Tibial nerve (tissue), 4 donors: ENCODE measurements at places on chromosomes 5 and 9.

- H3K4me3 ChIP-seq = no peak overlapping the region
- no peaks in the 10 kb centered on the region for H3K36me3 ChIP-seq
Measured at GRCh38 chr5:137923856-137924255, 34.6 kb downstream of the PKD2L2 start.

DNA sequence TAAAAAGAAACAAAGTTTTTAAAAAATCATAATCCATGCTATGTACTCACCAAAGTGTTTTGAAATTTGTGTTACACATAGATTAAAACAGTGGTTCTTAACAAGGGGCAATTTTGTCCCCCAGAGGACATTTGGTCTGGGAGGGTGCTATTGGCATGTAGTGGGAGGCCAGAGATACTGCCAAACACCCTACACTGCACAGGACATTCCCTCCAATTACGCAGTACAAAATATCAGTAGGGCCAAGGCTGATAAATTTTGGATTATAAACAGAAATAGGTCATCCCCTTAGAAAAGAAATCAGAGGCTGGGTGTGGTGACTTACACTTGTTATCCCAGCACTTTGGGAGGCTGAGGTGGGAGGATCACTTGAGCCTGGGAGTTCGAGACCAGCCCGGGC is 38.9 kb downstream of the ELL2 start:
- no peak overlapping the region for H3K4me3 ChIP-seq
- no peaks in the 10 kb centered on the region for H3K27me3 ChIP-seq
- H3K36me3 ChIP-seq = peaks cover 8% of the 10 kb centered on the region

- no peak overlapping the region for H3K27ac ChIP-seq
- H3K4me3 ChIP-seq = no peak overlapping the region
- no peaks in the 10 kb centered on the region for H3K4me1 ChIP-seq
Measured at GRCh38 chr9:118401546-118401945, 697.3 kb downstream of the TLR4 start.

- no peaks in the 10 kb centered on the region for H3K36me3 ChIP-seq
- no peak for DNase-seq
- H3K4me1 ChIP-seq = no peaks in the 10 kb centered on the region
- H3K27me3 ChIP-seq = no peaks in the 10 kb centered on the region
- H3K4me3 ChIP-seq = no peak overlapping the region
Measured at GRCh38 chr5:81007637-81008027, 47.5 kb downstream of the RASGRF2 start.

DNA sequence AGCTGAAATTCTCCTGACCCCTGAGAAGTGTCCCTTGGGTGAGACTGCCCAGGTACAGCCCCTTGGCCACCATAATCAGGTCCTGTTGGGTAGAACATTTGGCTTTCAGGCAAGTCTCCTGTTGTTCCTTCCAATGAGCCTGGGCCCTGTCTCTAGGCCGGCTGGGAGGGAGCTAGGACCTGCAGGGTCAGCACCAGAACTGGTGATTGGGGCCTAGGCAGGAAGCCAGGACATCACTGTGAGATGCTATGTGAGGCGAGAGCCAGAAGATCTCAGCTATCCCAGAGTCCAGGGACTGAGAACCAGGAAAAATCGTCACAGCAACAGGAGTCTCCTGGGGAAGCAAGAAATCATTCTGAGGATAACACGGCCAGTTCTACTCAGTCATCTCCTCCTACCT is 51.5 kb downstream of the PCDH1 start:
- no peak overlapping the region for H3K27ac ChIP-seq
- peaks cover 17% of the 10 kb centered on the region for H3K4me1 ChIP-seq
- no peaks in the 10 kb centered on the region for H3K27me3 ChIP-seq

GRCh38 chr9:1253064-1253979 is 203.2 kb downstream of the DMRT2 start:
- H3K4me1 ChIP-seq = no peaks in the 10 kb centered on the region
- no peak for DNase-seq
- no peaks in the 10 kb centered on the region for H3K36me3 ChIP-seq

DNA sequence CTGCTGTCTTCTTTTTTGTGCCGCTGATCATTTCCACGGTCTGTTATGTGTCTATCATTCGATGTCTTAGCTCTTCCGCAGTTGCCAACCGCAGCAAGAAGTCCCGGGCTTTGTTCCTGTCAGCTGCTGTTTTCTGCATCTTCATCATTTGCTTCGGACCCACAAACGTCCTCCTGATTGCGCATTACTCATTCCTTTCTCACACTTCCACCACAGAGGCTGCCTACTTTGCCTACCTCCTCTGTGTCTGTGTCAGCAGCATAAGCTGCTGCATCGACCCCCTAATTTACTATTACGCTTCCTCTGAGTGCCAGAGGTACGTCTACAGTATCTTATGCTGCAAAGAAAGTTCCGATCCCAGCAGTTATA is 17.1 kb downstream of the F2R start:
- no peaks in the 10 kb centered on the region for H3K4me1 ChIP-seq
- no peak overlapping the region for H3K27ac ChIP-seq
- DNase-seq = no peak
- no peaks in the 10 kb centered on the region for H3K27me3 ChIP-seq
- no peaks in the 10 kb centered on the region for H3K36me3 ChIP-seq
- no peak overlapping the region for H3K4me3 ChIP-seq

DNA sequence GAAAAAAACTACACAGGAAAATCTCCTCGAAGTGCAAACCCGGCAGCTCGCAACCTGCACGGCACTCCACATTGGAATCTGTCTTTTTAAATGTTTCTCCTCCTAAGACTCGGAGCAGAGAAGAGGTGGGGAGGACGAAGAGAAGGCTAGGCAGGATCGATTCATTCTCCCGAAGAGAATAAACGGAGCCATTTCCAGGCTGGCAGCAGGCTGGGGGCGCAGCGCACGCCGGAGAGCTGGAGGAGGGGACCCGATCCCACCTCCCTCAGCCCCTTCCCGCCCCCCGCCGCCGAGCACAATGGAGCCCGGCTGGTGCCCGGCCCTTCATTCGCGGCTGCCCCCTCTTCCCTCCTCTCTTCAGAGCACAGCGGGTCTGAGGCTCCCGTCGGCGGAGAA is 628 bp downstream of the HOMER1 start:
- peak overlapping the region; percentile 80 for H3K4me3 ChIP-seq
- H3K27me3 ChIP-seq = no peaks in the 10 kb centered on the region
- no peak for DNase-seq
- no peaks in the 10 kb centered on the region for H3K36me3 ChIP-seq
- H3K27ac ChIP-seq = peak overlapping the region; percentile 99

GRCh38 chr5:171979606-171980005 is 26.8 kb downstream of the FBXW11 start:
- no peak overlapping the region for H3K27ac ChIP-seq
- no peaks in the 10 kb centered on the region for H3K27me3 ChIP-seq
- H3K4me1 ChIP-seq = peaks cover 6% of the 10 kb centered on the region
- no peak for DNase-seq

DNA sequence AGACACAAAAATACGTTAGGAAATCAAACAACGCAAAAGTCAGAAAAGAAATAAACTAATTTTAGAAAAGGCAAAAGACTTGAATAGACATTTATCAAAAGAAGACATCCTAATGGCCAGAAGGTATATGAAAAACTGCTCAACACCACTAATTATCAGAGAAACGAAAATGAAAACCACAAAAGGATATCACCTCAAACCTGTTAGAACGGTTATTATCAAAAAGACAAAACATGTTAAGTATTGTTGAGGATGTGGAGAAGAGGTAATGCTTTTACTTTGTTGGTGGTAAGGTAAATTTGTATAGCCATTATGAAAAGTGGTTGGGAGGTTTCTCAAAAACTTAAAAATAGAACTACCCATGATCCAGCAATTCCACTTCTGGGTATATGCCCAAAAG is 230.0 kb upstream of the RGMB start:
- H3K4me3 ChIP-seq = no peak overlapping the region
- H3K36me3 ChIP-seq = no peaks in the 10 kb centered on the region
- no peak overlapping the region for H3K27ac ChIP-seq
- no peaks in the 10 kb centered on the region for H3K4me1 ChIP-seq
- DNase-seq = no peak

DNA sequence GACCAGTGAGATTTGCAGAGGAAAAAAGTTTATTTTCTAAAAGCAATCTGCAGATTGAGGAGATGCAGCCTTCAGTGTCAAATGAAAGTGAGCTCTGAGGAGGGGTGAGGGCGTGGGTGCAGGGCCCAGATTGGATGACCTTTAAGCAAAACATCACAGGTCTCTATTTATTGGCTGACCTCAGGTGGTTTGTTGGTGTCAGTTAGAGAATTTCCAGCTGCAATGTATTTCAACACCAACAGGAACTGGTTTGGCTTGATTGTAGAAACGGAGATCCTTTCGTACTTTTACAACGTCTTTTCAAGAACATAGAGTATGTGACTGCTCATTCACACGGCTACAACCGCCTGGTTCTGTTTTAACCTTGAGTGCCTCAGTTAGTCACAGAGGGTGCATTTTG is 1069.1 kb downstream of the EFNA5 start:
- H3K4me1 ChIP-seq = no peaks in the 10 kb centered on the region
- no peak overlapping the region for H3K27ac ChIP-seq
- no peak overlapping the region for H3K4me3 ChIP-seq

DNA sequence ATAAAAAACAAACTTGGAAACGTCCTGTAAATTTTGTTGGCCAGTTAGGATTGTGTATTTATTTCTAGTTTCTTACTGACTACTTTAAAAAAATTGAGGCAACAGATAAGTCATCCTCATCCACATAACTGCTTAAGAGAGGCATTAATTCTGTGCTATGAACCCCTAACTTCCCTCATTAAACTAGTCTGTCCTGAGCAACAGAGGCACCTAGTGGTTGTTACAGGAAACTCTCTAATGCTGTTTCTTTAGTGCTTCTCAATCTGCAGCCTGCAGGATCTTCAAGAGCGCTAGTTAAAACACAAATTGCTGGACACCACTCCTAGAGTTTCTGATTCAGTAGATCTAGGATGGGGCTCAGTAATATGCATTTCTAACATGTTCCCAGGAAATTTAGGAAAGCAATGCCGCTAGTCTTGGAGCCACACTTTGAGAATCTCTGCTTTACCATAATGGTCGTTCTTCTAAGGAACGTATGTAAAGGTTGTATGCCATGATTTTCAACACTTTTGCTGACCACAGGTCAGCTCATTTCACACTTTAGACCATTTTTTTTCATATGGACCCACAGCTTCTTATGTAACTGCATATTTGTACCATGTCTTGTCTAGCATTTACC is 410.1 kb upstream of the SMARCA2 start:
- no peaks in the 10 kb centered on the region for H3K4me1 ChIP-seq
- H3K27me3 ChIP-seq = no peaks in the 10 kb centered on the region
- DNase-seq = no peak
- no peak overlapping the region for H3K4me3 ChIP-seq
- no peak overlapping the region for H3K27ac ChIP-seq
- no peaks in the 10 kb centered on the region for H3K36me3 ChIP-seq

DNA sequence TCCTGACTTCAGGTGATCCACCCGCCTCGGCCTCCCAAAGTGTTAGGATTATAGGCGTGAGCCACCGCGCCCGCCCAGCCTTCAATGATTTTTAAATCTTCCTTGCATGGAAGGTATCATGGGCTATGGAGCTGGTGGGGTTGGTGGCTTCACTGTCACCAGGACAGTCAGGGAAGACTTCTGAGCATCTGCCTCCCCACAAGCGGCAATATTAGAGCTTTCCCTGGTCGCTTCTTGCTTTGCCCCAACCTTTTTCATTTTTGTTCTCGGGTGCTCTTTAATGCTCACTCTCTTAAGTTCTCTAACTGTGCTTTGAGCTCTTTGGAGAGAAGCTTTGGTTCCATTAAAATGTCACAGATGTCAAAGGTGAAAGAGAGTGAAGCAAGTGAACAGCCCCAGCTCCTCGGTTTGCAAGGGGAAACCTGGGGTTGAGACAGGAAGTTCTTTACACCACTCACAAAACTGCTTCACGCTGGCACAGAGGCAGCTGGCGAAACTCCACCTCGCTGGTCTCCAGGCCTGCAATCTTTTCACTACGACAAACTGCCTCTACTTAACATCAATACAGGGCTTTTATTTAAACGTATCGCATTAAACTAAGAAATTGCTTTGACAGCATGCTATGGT is 142.5 kb upstream of the RETREG1 start:
- H3K27me3 ChIP-seq = no peaks in the 10 kb centered on the region
- H3K4me3 ChIP-seq = no peak overlapping the region
- no peaks in the 10 kb centered on the region for H3K4me1 ChIP-seq
- no peak overlapping the region for H3K27ac ChIP-seq
- no peak for DNase-seq
- H3K36me3 ChIP-seq = no peaks in the 10 kb centered on the region

- no peaks in the 10 kb centered on the region for H3K4me1 ChIP-seq
- no peak overlapping the region for H3K27ac ChIP-seq
- no peaks in the 10 kb centered on the region for H3K36me3 ChIP-seq
Measured at GRCh38 chr9:108746864-108747263, 108.9 kb downstream of the ACTL7B start.

DNA sequence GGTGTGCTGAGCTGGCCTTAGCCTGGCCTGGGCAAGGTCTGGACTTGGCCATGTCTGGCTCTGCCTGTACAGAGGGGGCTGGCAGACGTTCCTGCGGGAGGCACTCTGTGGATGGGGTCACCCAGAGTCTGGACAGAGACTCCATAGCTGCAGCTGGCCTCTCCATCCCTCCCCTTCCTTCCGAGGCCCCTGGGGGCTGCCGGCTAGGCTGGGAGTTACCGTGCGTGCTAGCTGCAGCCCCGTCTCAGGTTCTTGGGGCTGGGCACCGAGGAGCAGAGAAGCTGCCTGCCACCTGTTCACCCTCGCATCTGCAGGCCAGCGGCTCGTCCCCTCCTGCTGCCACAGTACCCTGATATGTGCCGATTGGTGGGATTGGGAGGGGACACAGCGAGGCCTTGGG is 63.4 kb downstream of the RXRA start:
- no peaks in the 10 kb centered on the region for H3K36me3 ChIP-seq
- H3K4me3 ChIP-seq = no peak overlapping the region
- DNase-seq = no peak
- peak overlapping the region; percentile 96 for H3K27ac ChIP-seq
- H3K4me1 ChIP-seq = peaks cover 3% of the 10 kb centered on the region

GRCh38 chr5:88487066-88487465 is 218.4 kb upstream of the TMEM161B start:
- no peaks in the 10 kb centered on the region for H3K36me3 ChIP-seq
- no peak for DNase-seq
- no peak overlapping the region for H3K4me3 ChIP-seq
- no peaks in the 10 kb centered on the region for H3K27me3 ChIP-seq

GRCh38 chr5:94621763-94622162 is 3.3 kb downstream of the SLF1 start:
- H3K27ac ChIP-seq = no peak overlapping the region
- no peaks in the 10 kb centered on the region for H3K36me3 ChIP-seq
- no peaks in the 10 kb centered on the region for H3K4me1 ChIP-seq

- no peak overlapping the region for H3K27ac ChIP-seq
- H3K36me3 ChIP-seq = no peaks in the 10 kb centered on the region
- peaks cover 35% of the 10 kb centered on the region for H3K4me1 ChIP-seq
- no peak overlapping the region for H3K4me3 ChIP-seq
Measured at GRCh38 chr5:55445791-55446190, 89.0 kb downstream of the PLPP1 start.

- no peaks in the 10 kb centered on the region for H3K36me3 ChIP-seq
- no peaks in the 10 kb centered on the region for H3K4me1 ChIP-seq
- no peak overlapping the region for H3K4me3 ChIP-seq
- no peak overlapping the region for H3K27ac ChIP-seq
- no peak for DNase-seq
Measured at GRCh38 chr5:169279125-169279524, 21.8 kb downstream of the SLIT3 start.

GRCh38 chr5:151720215-151720614 is 33.5 kb upstream of the SPARC start:
- DNase-seq = no peak
- H3K36me3 ChIP-seq = no peaks in the 10 kb centered on the region
- no peaks in the 10 kb centered on the region for H3K27me3 ChIP-seq
- H3K4me3 ChIP-seq = no peak overlapping the region
- peak overlapping the region; percentile 25 for H3K27ac ChIP-seq

GRCh38 chr5:33755231-33755630 is 136.6 kb downstream of the ADAMTS12 start:
- no peak for DNase-seq
- H3K36me3 ChIP-seq = no peaks in the 10 kb centered on the region
- no peak overlapping the region for H3K27ac ChIP-seq
- H3K4me1 ChIP-seq = no peaks in the 10 kb centered on the region
- H3K27me3 ChIP-seq = no peaks in the 10 kb centered on the region
